ENCODE measurements at places on chromosomes 16 and 17.

DNA sequence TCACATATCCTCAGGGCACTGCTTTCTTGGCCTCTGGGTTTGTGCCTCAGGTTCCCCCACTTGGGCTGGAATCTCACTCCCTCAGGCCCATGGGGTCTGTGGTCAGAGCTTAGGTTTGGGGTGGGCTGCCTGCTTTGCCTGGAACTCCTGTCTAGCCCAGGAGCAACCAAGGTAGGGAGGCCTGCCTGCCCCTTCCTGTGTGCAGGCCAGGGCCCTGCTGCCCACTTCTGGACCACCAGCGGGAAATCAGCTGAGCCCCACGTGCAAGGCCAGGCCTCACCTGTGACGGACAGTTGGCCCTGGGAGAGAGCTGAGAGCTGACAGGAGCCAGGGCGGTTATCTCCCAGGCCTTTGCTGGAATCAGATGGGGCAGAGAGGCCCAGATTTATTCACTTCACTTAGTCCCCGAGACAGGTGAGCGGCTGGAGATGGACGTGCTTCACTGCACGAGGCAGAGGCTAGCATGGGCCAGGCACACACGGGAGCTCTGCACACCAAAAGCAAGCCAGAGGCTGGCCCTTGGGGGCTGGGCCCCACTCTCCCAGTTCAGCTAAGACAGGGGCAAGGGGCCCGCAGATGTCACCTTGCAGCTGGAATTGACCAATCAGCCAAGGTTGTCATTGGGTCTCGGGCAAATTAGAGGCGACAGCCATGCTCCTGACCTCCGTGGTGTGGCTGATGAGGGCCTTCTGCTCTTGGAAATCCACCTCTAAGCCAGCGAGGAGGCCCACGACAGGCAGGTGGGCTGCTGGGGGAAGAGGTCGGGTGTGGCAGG is 49.9 kb upstream of the DOC2B start:
- DNase-seq, result no peak

DNA sequence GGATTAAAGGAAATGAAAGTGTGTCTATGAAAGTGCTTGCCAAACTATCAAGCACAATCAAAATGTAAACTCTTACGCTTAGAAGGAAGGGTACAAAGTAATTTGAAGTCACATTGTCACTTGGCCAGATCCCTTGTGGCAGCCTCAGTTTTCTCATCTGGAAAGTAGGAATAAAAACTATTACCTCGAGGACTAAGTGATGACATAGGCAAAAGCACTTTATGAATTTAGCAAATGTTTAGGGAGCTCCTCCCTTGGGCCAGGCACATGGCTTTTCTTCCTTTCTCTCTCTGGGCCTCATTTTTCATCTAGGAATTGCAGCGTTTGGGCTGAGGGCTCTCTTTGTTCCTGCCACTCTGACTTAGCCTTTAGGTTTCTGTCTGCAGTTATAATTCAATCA is 28.5 kb downstream of the DYNLL2 start:
- DNase-seq, result no peak

GRCh38 chr17:8859027-8859803 is 8.3 kb downstream of the PIK3R6 start:
- no peak for DNase-seq

- DNase-seq, result no peak
These were observed 16.7 kb downstream of the DNAAF1 start for GRCh38 chr16:84161801-84162200.

DNA sequence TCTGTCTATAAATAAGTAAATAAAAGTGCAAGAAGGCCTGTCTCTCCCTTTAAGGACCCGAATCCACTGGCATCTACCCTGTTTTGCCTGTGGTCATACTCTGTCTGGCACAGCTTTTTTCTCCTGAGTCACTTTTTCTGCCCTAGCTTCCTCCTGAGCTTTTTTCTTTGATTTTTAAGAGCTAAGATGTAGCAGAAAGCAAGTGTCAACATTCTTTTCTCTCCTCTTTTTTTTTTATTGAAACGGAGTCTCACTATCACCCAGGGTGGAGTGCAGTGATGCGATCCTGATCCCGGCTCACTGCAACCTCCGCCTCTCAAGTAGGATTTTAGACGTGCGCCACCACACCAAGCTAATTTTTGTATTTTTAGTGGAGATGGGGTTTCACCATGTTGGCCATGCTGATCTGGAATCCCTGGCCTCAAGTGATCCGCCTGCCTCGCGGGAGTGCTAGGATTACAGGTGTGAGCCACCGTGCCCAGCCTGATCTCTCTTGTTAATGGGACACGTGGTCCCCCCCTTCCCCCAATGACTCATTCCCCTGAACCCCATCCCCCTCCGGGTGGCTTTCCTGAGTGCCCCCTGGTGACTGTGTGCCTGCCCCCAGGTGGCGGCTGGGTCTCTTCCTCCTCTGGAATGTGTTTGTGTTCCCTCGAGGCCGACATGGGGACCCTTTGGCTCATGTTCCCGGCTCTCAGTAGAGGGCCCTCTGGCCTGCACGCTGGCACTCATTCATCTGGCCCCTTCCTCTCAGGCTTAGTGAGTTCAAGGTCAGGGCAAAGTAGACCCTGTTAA is 14.2 kb downstream of the C16orf90 start:
- no peak for DNase-seq

GRCh38 chr17:31147507-31148202 is 52.9 kb downstream of the NF1 start:
- no peak for DNase-seq

- no peak for DNase-seq
These were observed 3.7 kb upstream of the ERN1 start for GRCh38 chr17:64133546-64134215.

- DNase-seq, result no peak
These were observed 16.8 kb upstream of the CCDC182 start for GRCh38 chr17:57761887-57762286.

GRCh38 chr17:49216953-49217650 is 6.6 kb downstream of the ABI3 start:
- peak; percentile 82 for DNase-seq

GRCh38 chr17:74654742-74655141 is 31.2 kb upstream of the CD300E start:
- DNase-seq, result no peak

- no peak for DNase-seq
These were observed 10.8 kb upstream of the TNFSF12 start for GRCh38 chr17:7538050-7538449.

GRCh38 chr17:2056206-2057174 is 1.6 kb downstream of the HIC1 start:
- DNase-seq, result peak; percentile 92

GRCh38 chr17:74152591-74153455 is 50.7 kb upstream of the RPL38 start:
- no peak for DNase-seq

GRCh38 chr16:9862327-9862726 is 319.9 kb downstream of the GRIN2A start:
- DNase-seq, result no peak

- DNase-seq, result no peak
These were observed 72.8 kb downstream of the MMD start for GRCh38 chr17:55348749-55349354.

GRCh38 chr16:81740169-81740568 is 38.9 kb upstream of the PLCG2 start:
- DNase-seq, result no peak

- peak; percentile 57 for DNase-seq
These were observed 17.1 kb upstream of the RNPS1 start for GRCh38 chr16:2284797-2285576.

- DNase-seq, result no peak
These were observed 39.3 kb upstream of the AQP8 start for GRCh38 chr16:25177512-25177830.

GRCh38 chr16:67760206-67760955 is 41.3 kb upstream of the GFOD2 start:
- DNase-seq, result no peak

DNA sequence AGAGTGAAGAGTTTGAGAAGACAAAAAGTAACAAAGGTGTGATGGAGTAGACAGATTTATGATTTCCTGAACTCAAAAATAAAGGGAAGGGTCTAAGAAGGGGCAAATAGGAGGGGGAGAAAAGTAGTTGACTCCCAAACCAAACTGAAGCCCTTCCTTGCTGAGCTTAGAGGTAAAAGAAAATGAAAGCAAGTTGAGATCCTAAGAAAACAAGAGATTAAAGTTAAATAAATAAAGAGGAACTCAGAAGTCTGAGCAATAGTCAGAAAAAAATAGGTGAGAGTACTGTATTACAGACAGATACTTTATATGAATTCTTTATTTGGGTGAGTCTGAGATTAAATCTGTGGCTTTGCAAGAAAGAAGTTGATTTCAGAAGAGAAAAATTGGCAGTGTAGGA is 3.3 kb upstream of the PSMD12 start:
- DNase-seq, result no peak

- DNase-seq, result no peak
These were observed 68.8 kb upstream of the CDC42EP4 start for GRCh38 chr17:73380439-73381106.

- DNase-seq, result no peak
These were observed 99.3 kb downstream of the STXBP4 start for GRCh38 chr17:55067697-55068439.

DNA sequence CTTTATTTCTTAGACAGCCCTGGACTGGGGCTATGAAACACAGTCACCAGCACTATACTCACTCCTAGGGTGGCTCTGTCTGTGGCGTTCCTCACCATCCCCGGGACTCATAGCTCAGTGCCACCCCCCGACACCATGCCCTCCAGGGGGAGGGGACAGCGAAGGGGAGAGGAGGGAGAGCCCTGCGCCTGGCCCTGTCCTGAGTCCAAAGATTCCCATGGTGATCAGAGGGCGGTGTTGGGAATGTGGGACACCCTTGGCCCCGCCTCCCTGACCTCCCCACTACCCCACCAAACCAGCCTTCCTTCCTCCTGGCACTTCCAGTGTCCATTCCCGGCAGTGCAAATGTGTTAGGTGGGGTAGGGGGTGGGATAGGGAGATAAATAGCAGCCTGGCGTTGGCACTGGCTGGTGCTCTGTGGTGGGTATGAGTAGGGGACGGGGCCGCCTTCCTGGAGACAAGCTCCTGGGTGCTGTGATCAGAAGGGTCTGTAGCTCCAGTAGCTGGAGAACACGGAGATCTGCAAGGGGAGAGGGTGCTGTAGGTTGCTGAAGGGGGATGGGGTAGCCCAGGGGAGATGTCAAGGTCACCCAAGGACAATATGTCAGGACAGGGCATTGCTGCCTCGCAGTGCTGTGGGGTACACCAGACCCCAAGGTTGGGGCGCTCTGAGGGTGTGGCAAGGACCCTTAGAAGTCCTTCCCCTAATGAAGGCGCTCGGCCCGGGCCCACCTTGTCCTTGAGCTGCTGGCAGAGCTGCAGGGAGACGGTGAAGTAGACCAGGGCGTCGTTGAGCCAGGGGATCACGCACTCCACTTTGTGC is 2.0 kb downstream of the SMIM22 start:
- no peak for DNase-seq

GRCh38 chr17:47205419-47205963 is 3.7 kb upstream of the MYL4 start:
- DNase-seq, result peak; percentile 78

DNA sequence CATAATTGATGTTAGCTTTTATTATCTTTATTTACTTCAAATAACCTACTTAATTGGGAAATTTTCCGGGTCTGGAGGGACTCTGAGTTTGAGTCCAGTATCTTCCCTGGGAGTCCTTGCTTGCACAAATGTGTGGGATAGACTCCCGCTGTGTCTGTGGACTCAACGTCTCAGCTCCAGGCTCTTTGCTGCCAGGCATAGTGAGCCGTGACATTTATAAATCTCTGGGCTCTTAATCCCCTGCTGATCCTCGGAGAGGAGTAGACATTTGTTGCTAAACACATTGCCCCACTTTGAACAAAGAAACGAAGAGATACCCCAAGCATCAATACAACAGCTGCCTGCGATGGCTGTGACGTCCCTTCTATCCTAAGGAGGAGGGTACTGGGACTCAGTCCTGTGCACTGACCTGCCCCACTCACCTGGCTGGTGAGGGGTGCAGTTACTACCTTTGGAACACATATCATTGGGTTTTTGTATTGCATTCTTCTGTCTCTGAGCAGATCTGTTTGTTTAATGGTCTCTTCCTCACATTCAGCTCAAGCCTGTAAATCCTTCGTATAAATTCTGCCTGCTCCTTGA is 316.9 kb downstream of the HAPSTR1 start:
- DNase-seq, result no peak

DNA sequence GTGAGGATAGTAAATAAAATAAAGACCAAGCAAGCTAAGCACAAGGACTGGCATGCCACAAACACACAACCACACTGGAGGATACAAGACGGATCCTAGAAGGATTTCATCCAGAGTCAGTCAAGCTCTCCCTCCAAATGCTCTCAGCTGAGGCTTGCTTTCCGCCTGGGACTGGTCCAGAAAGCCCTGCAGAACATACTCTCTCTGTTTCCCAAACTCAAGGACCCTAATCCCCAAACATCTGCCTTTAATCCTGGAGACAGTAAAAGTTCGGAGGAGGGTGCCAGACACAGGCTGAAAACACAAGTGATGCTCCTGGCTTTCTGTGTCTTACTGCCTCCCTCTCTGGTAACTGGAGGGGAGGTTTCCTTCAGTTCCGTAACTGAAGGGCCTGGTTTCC is 5.3 kb upstream of the HSD11B2 start:
- no peak for DNase-seq

GRCh38 chr16:54576785-54577184 is 290.2 kb upstream of the IRX3 start:
- DNase-seq, result no peak

GRCh38 chr17:63435681-63436522 is 10.2 kb downstream of the CYB561 start:
- no peak for DNase-seq

DNA sequence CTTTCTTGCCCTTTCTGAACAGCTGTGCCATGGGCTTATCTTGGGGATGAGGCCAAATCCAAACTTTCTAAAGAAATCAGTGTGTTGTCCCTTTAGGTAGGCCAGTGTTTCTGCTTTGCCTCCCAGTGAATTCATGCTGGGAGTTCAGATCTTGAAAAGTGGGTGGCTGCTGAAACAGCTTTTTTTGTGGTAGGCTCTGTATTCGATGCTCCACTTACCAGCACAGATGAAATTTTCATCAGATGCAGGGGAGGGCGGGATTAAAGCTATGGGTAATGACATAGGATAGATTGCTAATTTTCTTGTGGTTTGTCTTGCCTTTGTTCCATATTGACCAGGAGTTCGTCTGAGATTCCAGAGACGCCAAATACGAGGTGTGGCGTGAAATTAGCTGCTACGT is 2.8 kb downstream of the SOCS7 start:
- no peak for DNase-seq

DNA sequence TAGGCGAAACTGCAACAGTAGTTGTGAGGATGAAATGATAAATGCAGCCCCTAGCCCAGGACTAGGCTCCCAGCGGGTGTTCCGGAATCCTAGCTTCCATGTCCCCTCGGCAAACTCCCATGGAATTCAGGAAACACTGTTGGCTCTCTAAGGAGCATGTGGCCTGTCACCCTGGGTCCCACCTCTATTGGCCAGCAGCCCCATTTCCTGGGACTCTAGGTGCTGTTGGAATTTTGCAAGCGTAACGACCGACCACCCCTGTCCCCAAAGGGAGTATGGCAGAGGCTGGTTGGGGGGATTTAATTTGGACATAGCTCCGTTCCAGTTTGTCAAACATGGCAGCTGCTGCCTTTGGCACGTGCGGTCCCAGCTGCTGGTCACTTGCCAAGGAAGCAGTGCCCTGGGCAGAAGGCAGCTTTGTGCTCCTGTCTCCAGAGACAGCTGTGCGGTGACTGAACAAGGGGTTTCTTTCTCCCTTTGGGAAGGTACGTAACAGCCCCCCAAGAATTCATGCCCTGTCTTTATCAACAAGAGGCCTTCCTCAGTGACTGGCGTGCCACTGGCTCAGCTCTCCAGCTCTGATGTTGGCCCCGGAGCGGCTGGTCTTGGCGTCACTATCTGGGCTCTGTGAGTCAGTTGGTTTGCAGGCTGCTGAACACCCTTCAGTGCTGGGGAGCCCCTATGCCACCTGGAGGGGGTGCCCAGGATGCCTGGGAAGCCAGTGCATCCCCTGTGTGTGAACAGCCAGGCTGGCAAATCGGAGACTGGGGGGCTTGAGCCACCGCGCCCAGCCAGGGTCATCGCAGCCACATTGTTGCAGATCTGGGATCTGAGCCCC is 235.2 kb upstream of the TNRC6C start:
- no peak for DNase-seq
